ENCODE measurements at places on chromosomes 16 and 17. TPM values are rescaled to one million over a fixed set of nuclear protein-coding genes. Genes with fewer than 3 reads are reported as not detected.

The ABCC12 gene
- not detected for total RNA-seq

The CCL15 gene
- not detected for total RNA-seq

The TBC1D3G gene
- total RNA-seq, result not detected

The C1QTNF8 gene
- not detected for total RNA-seq

The CBFA2T3 gene
- not detected for total RNA-seq

The NME3 gene
- 73.1 TPM for total RNA-seq

The KRTAP9-8 gene
- total RNA-seq, result not detected

The PPP1R1B gene
- 8.3 TPM for total RNA-seq

The CSH1 gene
- not detected for total RNA-seq

The INO80E gene
- total RNA-seq, result 107 TPM

The ABCA6 gene
- not detected for total RNA-seq

The RNF43 gene
- 2.9 TPM for total RNA-seq

The OR2C1 gene
- total RNA-seq, result not detected

The VMO1 gene
- total RNA-seq, result not detected

The ACSM2A gene
- not detected for total RNA-seq

The SPIRE2 gene
- total RNA-seq, result 46.3 TPM

The TMEM238L gene
- not detected for total RNA-seq

Measured in Calu3 (cell line).